ENCODE measurements at places on chromosomes 5 and 9.

- no peak for DNase-seq
Observed at GRCh38 chr5:124580925-124581737, 165.3 kb downstream of the ZNF608 start.

GRCh38 chr5:1018596-1018995 lies 10.0 kb downstream of the NKD2 start:
- DNase-seq: no peak

DNA sequence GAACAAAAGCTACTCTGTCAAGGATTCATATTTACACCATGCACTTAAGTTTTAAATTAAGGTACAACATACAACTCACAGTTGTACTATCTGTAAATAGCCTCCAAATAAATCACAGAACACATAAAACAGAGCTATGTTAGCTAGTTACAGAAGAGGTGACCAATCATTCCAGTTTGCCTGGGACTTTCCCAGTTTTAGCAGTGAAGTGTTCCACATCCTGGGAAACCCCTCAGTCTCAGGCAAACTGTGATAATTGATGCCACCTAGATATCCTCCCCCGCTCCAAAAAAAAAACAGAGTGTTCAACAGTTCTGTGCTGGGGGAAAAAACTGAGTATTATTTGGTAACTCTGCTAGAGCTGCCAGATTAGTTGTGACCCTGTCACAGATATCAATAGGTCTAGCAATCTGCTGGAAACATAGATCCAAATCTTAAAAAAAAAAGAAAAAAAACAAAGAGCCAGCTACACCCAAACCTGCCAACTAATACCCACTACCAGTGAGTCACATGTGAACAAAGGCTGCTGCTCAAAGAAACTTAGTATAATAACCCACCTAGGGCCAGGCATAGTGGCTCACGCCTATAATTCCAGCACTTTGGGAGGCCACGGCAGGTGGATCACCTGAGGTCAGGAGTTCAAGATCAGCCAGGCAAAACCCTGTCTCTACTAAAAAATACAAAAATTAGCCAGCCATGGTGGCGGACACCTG lies 5.7 kb downstream of the TBCA start:
- no peak for DNase-seq

GRCh38 chr5:1436036-1436435 lies 9.2 kb downstream of the SLC6A3 start:
- DNase-seq: no peak

All from T-helper 1 cell (primary cell).